ENCODE measurements at places on chromosomes 5 and 9.

GRCh38 chr5:6773342-6774035 is 60.3 kb downstream of the TENT4A start:
- DNase-seq, result no peak

- DNase-seq, result no peak
Measured at GRCh38 chr5:12023614-12024241, 119.5 kb upstream of the CTNND2 start.

- no peak for DNase-seq
Measured at GRCh38 chr9:123523001-123523400, 167.0 kb downstream of the CRB2 start.

- no peak for DNase-seq
Measured at GRCh38 chr9:38439916-38440301, 15.7 kb upstream of the IGFBPL1 start.

DNA sequence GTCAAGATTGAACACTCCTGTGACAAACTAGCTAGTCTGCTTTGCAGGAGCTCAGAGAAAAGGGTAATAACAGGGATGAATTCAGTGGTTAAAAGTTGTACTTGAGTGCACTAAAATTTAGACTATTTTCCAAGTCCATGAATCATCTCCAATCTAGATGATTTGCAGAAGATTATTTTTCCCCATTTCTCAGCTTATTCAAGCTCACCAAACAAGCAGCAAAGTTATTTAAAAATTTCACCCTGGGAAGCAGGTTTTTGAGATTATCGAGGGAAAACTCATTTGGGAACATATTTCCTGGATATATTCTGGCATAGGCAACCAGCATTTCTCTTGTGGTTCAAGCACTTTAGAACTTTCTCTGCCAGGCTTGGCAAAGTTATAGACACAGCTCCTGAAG is 311.4 kb downstream of the TLE1 start:
- no peak for DNase-seq
